Inflammatory macrophage (primary cell): ENCODE measurements at places on chromosomes 2 and 18.

GRCh38 chr2:195121341-195121740 is 535.7 kb upstream of the SLC39A10 start:
- no peak for DNase-seq

- DNase-seq: no peak
Measured at GRCh38 chr2:47402555-47402804, 476 bp upstream of the MSH2 start.

DNA sequence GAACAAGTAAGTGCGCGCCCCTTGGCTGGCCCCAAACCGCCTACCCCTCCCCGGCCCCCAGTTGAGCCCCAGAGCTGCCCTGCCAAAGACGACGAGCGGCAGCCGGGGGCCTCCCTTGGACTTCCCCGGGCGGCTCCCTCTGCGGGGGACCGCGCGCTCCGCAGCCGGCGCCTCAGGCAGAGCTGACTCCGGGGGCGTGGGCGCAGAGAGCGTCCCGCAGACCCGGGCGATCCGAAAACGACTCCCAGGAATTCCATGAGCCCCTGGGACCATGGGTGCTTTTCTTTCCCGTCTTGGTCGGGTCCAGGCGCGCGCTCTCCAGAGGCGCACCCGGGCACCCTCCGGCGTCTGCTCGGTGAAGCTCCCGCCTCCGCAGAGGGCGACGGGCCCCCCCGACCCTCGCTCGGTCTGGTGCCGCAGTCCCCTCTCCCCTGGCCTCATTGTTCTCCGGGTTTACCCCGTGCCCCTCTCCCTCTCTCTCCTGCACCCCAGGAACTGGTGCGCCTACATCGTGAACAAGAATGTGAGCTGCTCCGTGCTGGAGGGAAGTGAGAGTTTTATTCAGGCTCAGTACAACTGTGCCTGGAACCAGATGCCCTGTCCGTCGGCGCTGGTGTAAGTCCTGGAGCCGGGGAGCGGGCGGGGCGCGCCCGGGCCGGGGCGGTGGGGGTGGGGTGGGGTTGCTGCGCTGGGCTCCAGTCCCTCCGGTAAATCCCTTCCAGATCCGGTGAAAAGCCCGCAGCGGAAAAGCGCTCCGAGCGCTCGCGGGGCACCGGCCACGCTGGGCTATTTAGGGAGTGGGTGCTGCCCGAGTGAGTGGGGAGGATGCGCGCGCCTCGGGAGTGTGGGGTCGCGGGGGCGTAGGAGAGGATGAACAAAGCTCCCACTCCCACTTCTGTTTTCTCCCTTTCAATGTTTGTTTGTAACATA is 776 bp downstream of the EMILIN2 start:
- DNase-seq: peak; percentile 40

DNA sequence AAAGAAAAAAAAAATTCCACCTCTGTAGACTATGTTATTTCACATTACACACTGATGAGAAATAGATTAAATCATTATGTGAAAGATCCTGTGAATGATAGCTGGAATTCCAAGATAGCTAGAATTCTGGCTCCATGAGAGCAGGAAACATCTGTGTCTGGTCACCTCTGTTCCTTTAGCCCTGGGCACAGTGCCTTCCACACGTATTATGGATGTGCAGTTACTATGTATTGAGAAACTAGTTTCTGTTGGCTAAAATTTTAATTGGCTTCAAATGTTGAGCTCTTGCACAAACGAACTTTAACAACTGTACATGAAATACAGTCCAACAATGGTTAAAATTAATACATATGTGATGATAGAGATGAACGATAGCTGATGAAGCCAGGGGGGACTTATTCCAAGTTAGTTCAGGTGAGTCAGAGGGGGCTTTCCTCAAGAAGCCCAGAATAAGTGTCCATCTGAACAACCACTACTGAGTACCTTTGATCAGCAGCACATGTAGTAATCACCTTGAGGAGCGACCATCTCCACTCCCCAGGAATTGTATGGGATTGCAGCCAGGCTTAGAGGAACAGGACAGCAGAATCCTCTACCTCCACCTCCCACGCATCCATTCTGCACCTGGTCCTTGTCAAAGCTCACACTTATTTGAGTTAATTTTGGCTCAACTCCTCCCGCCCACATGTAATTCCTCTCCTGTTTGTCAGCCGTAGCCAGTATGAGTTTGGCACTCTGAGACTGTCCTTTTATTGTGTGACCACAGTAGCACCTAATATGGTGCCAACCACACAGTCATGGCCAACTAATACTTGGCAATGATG is 68.6 kb downstream of the NABP1 start:
- DNase-seq: no peak

GRCh38 chr18:199768-200167 is 41.4 kb downstream of the USP14 start:
- no peak for DNase-seq

GRCh38 chr2:123521854-123522253 is 503.2 kb upstream of the CNTNAP5 start:
- no peak for DNase-seq

DNA sequence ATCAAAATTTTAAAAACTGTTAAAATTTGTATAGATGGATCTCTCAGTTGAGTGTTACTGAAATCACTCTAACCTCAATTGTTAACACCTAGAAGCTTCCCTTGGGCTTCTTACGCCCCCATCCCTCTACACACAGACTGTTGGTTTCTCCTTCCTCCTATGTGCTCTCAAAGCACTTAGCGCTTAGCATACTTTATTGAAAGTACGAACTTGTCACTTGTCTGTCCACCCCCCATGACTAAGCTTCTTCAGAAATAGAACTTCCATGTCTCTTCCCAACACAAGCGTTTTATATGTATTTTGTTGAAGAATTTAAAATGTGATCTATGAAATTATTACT is 441 bp downstream of the MPHOSPH10 start:
- DNase-seq: peak; percentile 28

DNA sequence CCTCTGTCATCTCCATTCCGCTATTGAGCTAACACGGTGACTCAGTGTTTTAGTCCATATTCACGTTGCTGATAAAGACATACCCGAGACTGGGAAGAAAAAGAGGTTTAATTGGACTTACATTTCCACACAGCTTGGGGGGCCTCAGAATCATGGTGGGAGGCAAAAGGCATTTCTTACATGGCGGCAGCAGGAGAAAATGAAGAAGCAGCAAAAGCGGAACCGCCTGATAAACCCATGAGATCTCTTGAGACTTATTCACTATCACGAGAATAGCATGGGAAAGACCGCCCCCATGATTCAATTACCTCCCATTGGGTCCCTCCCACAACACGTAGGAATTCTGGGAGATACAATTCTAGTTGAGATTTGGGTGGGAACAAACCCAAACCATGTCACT is 22.6 kb upstream of the CXXC1 start:
- DNase-seq: no peak

DNA sequence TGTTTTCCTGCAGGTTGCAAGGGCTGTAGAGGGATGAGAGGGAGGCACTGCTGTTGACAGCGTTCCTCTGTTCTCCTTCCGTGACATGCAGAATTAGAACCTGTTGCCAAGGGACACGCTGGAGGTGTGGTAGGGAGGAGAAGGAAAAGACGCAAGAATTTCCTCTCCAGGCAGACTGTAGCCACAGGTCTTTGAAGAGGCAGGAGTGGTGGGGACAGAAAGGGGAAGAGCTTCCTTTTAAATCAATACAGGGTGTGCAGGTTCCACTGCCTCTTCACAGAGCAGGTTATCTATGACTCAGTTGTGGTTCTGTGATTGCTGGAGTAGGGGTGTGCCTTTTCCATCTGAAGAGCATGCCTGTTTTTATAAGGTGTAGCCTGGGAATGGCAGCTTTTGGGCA is 133.0 kb downstream of the WDSUB1 start:
- DNase-seq: no peak

- no peak for DNase-seq
Measured at GRCh38 chr18:59182673-59183072, 37.3 kb upstream of the GRP start.

DNA sequence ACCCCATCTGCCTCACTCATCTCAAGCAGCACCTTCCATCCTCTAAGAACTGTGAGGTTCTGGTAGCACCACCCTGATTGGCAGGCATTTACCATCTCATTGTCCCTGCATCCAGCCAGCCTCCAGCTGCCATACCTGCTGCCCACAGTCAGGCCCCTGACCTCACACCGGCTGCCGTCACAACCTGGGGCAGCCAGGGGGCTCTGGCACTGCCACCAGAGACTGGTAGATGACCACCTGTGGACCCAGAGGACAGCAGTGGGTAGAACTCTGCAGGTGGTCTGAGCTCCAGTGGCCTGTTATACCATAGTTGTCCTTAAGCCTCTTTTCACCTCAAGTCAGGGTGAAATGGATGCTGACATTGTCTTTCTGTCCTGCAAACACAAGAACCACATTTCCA is 69.4 kb downstream of the POLE4 start:
- DNase-seq: no peak

DNA sequence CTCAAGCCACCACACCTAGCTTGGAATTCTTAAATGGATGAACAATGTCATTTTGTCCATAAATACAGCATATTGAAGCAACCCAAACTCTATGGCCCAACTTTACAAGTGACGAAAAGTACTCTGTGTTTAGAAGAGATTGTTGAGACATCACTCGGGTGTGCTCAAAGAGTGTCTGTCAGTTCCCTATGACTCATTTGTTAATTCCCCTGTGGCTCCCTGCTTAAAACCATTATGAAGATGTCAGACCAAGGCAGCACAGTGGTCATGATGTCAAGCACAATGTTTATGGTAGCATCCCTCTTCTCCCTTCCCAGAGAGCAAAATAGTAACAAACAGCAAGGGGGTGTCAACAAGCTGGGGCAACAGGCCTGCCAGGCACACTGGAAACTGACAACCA is 3.0 kb downstream of the LYG1 start:
- DNase-seq: no peak

- no peak for DNase-seq
Measured at GRCh38 chr2:29802986-29803385, 118.4 kb downstream of the ALK start.

- no peak for DNase-seq
Measured at GRCh38 chr2:117502121-117502520, 312.4 kb upstream of the DDX18 start.

GRCh38 chr18:46481048-46481846 is 175.8 kb downstream of the LOXHD1 start:
- DNase-seq: peak; percentile 40

GRCh38 chr2:150733051-150733618 is 245.7 kb upstream of the RND3 start:
- no peak for DNase-seq

GRCh38 chr2:174312581-174313234 is 22.0 kb upstream of the SP9 start:
- peak; percentile 17 for DNase-seq

GRCh38 chr2:240637116-240637900 is 12.0 kb downstream of the GPR35 start:
- DNase-seq: no peak

- DNase-seq: no peak
Measured at GRCh38 chr2:239241431-239241960, 159.3 kb downstream of the HDAC4 start.

DNA sequence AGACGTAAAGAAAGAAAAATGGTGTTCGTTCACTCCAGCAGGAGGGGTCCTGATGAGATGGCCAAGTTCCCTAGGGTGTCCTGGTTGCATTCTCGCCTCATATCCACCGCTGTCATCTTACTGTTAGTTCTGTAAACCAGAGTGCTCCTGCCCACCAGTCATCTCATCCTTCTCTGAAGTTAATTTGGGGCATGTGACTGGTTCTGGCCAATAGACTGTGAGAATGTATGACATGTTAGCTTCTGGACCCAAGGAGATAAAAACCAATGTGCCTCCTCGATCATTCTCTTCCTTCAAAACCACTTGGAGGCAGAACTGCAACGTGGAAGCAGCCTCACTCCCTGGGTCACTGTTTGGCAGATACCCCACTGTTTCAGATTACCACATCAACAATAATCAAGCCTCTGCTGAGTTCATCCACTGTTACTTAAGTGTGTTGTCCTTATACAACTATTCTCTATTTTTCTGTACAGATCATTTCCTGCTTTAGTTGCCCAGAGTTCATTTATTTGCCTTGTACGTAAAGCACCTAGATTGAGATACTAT is 759.1 kb downstream of the TSN start:
- no peak for DNase-seq

DNA sequence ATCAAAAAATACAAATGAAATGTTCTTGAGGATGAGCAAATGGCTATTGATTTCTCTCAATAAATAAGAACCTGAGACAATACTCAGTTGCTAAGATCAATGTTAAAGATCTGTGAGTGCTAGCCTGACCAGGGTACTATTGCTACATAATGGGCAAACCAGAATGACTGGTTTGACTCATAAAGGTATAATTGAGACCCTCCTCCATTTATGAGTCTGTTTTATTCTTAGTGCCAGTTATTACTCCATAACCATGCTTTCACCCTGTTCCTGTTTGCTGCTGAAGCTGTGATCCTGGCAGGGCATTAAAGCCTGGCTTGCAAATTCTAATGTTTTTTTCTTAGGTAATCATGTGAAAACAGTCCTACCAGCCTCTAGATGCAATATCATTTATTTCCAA is 56.6 kb upstream of the PPM1B start:
- no peak for DNase-seq

GRCh38 chr2:31828891-31829290 is 181.9 kb downstream of the MEMO1 start:
- DNase-seq: no peak

- DNase-seq: no peak
Measured at GRCh38 chr2:192202373-192202772, 7.6 kb upstream of the TMEFF2 start.

GRCh38 chr2:53460347-53460746 is 307.3 kb upstream of the CHAC2 start:
- no peak for DNase-seq

- DNase-seq: no peak
Measured at GRCh38 chr2:46258937-46259776, 38.0 kb upstream of the EPAS1 start.

DNA sequence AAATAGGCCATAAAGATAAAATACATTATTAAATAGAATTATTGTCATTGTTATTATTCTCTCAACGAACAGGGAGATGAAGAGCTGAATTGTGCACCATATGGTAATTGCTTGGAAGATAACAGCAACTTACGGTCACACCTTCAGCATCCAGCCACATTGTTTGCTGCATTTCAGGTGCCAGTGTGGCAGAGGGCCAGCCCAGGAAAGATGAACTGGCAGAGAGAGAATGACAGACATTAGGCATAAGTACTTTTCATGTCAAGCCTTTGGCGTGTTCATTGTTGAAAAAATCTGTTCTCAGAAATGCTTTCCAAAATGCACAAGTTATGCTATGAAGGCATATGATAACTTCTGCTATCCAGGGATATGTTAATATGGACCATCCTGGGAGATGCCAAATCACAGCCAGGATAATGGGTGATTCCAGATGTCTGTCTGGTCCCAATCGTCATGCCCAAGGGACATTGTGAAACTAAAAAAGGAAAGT is 748.6 kb upstream of the PIK3C3 start:
- no peak for DNase-seq

DNA sequence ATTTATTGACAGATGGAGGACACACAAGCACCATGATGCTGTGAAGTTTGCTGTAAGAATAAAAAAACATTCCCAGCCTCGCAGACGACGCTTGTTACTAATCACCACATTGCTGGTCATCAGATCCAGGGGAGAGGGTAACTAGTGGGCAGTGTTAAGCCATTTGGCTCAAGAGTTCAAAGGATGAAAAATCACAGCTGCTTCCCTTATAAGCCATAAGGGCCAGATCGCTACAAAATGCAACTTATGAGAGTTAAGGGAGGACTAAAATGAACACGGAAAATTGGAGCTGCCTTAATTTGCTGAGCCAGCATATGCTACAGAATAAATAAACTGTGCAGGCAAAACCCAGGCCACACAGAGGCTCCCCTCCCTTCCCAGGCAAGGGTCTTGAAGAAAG is 522.6 kb downstream of the TDRD15 start:
- no peak for DNase-seq
